Stimulated activated CD4-positive, alpha-beta T cell treated with anti-CD3 and anti-CD28 coated beads, Interleukin-2, amount 100 ng/mL, for 24 hours (primary cell): ENCODE measurements at places on chromosomes 7 and 10.

DNA sequence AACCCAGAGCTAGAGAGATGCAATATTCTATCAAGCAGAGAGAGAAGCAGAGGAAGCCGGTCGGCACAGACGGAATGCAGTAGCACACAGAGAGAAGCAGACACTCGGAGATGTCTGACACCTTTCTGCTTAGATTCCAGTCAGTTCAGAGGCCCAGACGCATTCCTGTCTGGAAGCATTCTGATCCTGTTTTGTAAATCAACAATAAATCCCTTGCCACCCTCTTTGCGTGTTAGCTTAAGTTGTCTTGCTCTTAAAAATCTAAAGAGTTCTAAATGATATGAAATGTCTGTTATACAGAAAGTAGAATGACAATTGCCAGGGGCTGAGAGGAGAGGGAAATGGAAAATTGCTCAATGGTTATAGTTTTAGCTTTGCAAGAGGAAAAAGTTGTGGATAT is 27.4 kb upstream of the ATRNL1 start:
- no peak for DNase-seq

DNA sequence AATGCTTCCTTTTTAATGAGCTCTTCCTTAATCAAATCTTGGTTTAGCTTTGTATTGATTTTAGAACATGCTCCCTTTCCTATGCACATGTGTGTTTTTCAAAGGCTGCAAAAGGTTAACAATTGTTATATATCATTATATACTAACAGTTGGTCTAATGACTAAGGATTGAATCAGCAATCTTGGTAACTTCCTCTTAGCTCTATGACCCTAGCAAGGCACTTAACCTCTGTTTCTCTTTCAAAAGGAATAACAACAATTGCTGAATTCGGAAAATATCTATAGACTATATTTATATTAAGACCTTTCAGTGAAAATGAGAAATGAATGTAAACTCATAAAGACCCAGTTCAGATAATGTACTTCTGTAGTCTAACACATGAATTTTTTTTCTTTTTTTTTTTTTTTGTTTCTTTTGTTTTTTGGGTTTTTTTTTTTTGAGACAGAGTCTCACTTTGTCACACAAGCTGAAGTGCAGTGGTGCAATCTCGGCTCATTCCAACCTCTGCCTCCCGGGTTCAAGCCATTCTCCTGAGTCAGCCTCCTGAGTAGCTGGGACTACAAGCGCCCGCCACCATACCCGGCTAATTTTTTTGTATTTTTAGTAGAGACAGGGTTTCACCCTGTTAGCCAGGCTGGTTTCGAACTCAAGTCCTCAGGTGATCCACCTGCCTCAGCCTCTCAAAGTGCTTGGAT is 48.8 kb downstream of the HOXA1 start:
- DNase-seq = no peak

GRCh38 chr7:71266912-71267311 is 135.0 kb downstream of the GALNT17 start:
- DNase-seq = no peak

DNA sequence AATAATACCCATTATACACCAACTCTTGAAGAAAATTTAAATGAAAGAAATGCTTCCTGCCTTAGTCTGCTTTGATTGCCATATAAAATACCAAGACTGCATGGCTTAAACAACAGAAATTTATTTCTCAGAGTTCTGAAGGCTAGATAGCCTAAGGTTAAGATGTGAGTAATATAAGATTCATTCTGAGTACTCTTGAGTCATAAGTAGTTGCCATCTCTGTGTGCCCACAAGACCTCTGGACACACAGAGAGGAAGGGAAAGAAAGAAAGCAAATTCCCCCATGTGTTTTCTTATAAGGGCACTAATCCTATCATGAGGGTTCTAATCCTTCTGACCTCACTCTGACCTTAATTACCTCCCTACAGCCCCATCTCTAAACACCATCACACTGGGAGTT is 201.2 kb downstream of the PTN start:
- DNase-seq = no peak

- DNase-seq = no peak
Measured at GRCh38 chr10:78278058-78278404, 244.4 kb downstream of the RPS24 start.

- DNase-seq = no peak
Measured at GRCh38 chr7:39088730-39089593, 111.3 kb downstream of the POU6F2 start.

DNA sequence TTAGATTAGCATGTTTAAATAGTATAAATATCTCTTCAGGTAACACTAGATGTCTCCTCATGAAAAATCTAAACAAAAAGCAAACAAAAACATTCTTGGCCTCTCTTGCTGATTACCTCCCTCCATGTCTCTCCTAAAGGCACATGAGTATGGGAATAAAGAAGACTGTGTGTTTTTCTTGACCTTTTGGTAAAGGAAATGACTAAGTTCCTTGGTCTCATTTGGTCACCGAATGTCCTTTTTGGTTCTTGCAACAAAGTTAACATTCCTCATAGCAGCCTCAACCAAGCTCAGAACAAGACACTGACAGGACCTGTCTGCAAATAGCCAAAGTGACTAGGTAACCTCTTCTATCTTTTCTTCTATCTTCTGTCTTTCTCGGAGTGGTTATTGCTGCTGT is 35.5 kb downstream of the POM121L12 start:
- DNase-seq = no peak

- no peak for DNase-seq
Measured at GRCh38 chr10:48548531-48549135, 56.2 kb downstream of the ARHGAP22 start.

DNA sequence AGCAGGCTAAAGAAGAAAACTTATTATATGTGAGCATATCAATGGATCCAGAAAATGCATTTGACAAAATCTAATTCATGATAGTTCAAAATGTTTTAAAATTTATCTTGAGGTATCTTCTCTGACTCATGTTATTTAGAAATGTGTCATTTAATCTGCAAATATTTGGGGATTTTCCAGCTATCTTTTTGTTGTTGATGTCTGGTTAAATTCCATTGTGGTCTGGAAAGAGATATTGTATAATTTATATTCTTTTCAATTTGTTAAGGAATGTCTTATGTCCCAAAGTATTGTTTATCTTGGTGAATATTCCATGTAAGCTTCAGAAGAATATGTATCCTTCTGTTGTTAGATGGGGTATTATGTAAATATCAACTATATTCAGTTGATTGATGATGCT is 942.5 kb downstream of the KCNMA1 start:
- DNase-seq = no peak

- no peak for DNase-seq
Measured at GRCh38 chr7:25752967-25753791, 398.8 kb upstream of the NFE2L3 start.

GRCh38 chr7:156773966-156774365 is 119.0 kb downstream of the LMBR1 start:
- DNase-seq = no peak

GRCh38 chr7:142463401-142463850 is 205.6 kb upstream of the PRSS58 start:
- DNase-seq = peak; percentile 24

DNA sequence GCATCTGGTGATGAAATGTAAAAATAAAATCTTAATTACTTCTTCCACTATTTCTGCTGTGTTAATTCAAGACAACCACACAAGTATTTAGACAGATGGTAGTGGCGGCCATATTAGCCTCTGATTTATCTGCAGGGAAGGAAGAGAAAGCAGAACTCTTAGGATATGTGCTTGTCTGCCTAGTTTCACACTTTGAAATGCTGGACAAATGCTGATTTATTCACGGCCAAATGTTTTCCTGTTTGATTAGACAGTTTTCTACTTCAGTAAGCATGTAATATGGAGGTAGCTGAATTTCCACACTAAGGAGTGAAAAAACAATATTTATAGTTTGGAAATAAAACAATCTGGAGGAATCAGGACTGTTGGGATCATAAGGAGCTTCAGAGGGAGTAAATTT is 158.1 kb downstream of the AGMO start:
- no peak for DNase-seq

DNA sequence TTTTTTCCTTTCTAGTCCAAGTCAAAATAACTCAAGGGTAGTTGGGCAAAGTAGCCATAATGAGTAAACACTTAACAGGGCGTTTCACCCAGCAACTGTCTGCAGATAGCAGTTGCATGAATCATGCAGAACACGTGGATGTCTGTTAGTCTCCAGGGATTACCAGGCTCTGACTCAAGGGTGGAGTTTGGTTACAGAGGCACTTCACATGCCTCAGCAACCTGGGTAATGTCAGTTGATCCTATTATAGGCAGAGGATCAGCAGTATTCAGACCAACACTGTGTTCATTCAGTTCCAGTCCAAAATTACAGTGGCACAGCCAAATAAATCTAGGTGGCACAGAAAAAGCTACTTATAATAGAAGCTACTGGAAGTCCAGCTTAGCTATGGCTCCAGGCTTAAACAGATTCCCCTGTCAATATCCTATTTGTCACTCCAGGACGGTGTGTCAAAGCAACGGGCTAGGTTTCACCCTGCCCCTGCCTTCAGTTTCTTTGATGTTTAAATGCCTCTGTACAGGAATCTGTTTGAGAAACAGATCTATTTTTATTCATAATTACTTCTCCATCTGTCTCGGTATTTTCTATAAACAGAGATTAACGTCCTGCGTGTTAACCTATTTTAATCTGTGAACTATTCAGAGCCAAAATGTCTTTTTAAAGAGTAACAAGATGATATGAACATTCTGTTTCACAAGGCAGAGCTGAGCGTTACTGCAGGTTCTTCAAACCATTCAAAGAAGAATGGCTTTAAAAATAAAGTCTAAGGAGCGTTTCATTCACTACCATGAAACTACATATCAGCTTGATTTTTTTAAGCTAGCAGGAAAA is 162.6 kb upstream of the AKR1E2 start:
- DNase-seq = no peak

- DNase-seq = no peak
Measured at GRCh38 chr10:62424026-62424425, 49.9 kb downstream of the ZNF365 start.

- no peak for DNase-seq
Measured at GRCh38 chr10:99583687-99584086, 36.6 kb downstream of the SLC25A28 start.

DNA sequence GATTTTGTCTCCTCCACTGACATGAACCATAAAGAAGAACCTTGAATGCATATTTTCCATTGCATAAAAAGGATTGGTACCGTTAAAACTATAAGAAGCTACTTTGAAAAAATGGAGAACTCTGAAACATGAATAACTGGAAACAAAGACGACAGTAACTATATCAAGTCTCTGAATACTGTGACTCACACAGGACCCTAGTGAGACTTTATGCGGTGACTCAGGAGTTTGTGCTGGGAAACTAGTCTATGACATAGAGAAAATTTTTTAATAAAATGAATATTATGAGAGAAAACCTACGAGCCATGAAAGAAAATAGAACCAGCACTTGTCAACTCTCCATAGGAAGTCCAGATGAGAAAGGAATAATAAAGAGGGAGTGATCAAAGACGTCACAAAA is 339.9 kb upstream of the ADARB2 start:
- no peak for DNase-seq

- no peak for DNase-seq
Measured at GRCh38 chr7:32579776-32580175, 84.5 kb downstream of the AVL9 start.

DNA sequence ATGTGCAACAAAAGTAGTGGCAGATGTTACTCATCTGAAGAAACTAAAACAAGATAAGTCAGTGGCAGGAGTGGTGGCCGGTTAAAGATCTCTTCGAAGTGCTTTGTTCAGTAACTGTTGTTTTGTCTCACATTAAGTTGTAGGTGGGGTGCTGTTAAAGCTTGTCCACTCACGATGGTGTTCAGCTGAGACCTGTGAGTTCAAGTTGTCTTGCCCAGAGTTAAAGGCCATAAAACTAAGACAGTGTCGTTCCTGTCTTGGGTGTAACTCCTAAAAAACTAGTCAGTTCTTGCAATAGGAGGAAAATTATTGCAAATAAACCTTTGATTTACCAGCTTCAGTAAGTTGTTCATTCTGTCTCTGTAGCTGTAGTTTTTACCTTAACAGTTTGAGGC is 857 bp upstream of the FOXP2 start:
- DNase-seq = no peak

DNA sequence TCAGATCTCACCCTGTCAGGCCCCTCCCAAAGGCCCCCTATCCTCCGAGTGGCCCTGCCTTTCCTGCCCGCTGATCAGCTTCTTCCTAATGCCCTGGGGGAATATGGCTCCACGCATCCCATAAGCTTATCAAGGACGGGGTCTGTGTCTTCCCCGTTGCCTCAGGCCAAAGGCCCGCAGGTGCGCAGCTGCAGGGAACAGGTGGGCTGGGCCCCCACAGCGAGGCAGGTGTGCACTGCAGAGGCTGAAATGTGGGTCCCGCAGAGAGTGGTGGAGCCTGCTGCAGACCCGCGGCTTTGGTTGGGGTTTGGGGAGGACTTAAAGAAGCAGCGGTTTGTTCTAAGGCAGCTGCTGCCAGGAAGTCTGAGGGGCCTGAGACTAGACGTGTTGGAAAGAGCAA is 220.8 kb upstream of the TCERG1L start:
- no peak for DNase-seq

DNA sequence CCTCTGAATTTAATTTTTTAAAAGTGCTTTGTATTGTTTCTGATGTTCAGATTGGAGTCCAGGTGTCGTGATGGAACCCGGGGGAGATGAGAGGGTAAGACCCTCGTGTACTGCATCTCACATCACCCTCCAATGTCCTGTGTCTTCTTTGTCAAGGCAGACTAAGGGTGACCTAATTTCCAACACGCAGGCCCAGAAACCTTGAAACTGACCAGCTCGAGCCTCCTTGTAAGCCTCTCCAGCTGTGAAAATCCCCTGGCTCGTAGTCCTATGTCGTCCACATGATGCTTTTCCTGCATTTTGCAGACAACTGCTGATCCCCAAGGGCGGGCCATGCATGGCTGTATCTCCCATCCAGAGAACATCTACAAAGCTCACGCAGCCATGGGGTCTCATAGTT is 220.2 kb downstream of the ARHGAP12 start:
- no peak for DNase-seq

DNA sequence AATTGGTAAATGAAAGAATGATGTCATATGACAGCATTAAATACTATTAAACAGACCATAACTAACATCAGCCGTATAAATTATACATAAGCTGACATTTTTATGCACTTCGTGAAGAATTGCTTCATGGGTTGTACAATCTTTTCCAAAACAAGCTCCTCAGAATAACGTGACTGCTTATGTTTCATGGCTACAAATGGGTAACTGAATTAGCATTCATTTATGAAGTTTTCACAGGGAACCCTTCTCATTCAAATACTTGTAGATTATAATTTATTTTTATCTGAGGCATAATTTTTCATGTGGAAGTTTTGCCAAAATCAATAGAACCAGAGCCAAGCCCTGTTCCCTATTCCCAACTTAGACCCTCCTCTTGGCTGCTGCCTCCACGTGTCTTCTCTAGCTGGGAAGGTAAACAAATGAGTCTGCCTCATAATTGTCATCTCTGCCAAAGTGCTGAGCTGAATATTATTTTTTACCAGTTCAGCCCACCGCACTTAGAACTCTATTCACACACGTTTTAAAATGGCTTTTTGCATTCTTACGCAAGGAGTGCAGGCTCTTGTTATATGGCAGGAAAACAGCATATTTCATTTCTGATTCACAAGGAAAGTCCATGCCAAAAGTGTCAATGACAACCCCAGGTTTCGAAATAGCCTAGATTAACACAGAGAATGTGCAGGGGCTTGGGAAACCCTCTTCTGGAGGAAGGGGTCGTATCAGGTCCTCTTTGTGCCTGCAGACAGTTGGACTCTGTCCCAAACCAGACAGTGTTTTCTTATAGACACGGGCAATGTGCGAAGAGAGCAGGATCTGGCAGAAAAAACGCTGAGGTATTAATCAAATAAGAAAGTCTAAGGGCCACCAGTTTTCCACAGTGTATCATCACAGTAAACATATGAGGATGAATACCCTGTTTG is 370.7 kb upstream of the MGMT start:
- DNase-seq = no peak

GRCh38 chr10:110870823-110871297 is 868 bp upstream of the PDCD4 start:
- DNase-seq = no peak
